ENCODE measurements at places on chromosomes 5 and 9. TPM values are rescaled to one million over a fixed set of nuclear protein-coding genes. Genes with fewer than 3 reads are reported as not detected.

F12 gene
- total RNA-seq = 12.9 TPM

DNA sequence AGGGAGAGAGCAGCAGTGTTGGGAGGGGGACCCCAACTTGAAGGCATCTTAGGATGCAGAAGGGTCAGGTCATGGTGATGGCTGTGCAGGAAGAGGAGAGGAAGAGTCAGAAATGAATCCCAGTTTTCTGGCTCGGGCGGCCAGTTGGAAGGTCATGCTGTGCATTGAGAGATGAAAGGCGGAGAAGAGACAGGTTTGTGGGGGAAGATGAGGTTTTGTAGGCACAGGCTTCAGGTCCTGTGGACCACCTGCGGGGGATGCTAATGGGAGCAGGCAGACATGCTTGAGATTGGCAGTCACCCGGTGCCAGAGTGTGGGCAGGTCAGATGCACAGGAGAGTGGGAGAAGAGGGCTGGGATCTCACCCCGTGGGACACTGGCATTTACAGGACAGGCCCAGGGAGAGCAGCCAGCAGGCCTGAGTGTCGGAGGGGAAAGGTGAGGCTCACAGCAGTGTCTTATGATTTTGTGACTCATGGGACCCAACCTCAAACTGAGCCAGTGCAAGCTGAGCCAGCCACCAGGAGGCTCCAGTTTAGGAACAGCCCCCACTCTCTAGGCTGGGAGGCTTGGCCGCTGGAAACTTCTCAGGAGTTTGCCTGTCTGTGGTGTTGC is 17.5 kb downstream of the STXBP1 start:
- no peak for DNase-seq

DNA sequence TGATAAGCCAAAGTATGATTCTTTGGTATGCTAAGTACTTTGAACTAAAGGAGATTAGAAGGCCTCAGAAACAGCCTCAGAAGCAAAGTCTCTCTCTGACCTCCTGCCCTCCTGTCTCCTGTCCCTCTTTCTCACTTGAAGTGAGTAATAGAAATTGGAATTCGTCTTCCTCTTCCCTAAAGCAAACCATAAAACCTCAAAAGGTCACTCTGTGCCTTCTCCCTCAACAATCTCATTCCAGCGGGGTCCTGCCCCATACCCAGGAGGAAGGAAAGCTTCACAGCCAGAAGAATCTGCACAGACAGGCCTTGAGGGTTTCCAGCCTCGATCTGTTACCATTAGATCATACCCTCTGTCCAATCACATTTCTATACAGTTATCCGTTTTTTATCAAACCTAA is 87.8 kb downstream of the HAPLN1 start:
- DNase-seq = peak; percentile 10

GRCh38 chr9:91746357-91746756 is 203.7 kb downstream of the ROR2 start:
- no peak for DNase-seq

GRCh38 chr5:7014611-7015010 is 301.4 kb downstream of the TENT4A start:
- DNase-seq = no peak

DNA sequence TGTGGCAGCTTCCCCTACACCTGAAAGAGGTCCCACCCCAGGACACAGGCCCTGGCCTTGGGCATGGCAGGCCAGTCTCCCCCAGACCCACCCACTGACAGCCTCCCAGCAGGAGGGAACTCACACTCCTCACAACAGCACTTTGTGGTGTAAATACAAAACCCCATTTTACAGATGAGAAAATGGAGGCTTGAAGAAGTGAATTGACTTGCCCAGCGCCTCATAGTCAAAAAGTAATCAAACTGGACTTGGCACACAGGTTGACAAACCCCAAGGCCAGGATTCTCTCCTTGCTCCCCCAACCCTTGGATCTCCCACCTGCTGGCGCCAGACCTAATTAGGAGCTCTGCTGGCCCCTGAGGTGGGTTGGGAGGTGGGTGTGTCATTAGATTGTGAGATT is 29.2 kb upstream of the NEK6 start:
- no peak for DNase-seq

- DNase-seq = no peak
Measured at GRCh38 chr5:82018462-82018861, 46.6 kb downstream of the ATG10 start.

CAPSL gene
- not detected for total RNA-seq

DNA sequence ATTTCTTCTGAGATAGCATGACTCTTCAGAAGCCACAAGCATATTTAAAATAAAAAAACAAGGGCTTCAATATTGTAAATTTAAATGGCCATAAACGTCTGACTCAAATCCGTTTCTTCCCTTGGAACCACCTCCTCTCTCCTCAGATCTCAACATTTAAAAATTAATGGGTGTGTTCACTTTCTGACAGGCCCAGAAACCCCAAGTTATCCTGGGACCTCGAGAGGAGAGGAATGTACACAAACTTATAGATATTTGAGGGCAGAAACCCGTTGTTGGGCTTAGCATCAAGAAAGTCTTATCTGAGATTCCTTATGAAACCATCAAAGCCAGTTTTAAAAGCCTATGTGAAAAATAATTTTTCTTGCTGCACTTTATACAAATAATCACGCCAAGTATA is 29.2 kb downstream of the MLLT3 start:
- DNase-seq = no peak

SLC46A2 gene
- total RNA-seq = not detected

DNA sequence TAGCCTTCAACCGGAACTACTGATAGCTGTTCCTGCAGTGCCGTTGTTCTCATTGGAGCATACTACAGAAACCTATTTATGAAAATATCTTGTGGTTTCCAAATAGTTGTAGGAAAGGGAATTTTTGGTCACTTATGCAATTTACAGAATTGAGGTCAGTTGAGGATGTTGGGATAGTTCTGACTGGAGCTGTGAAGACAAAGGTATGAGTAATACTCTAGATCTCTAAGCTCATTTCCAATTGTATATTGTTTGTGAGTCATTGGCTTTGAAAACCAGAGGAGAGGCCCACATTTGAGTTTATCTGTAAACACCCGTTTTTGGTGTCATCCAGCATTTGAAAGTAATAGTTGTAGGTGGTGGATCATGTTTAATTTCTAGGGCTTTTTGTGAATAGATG is 561.3 kb upstream of the WWC1 start:
- peak; percentile 70 for DNase-seq

LCN1 gene
- total RNA-seq = not detected

LHX3 gene
- total RNA-seq = not detected

DNA sequence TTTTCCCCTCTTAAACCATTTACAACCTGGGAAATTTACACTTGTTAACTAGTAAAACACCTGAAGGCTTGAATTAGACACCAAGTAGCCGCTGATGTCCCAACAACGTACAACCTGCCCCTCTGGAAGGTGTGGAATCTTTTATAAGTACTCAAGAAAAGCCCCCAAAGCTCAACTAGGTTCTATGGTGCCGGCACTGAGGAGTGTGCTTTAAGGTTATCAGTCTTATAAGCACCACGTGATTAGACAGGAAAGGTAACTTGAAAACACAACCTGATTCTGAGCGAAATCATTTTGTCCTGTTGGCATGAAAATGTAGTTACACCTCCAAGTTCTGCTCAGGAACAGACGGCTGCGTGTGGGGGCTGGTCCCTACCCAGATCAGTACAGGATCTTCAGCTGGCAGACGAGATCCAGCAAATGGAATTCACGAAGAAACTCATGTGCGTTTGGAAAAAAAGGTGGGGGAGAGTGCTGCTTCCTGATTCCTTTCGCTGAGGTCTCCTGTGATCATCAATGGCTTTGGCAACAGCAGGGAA is 195.5 kb downstream of the MEF2C start:
- DNase-seq = no peak

DNA sequence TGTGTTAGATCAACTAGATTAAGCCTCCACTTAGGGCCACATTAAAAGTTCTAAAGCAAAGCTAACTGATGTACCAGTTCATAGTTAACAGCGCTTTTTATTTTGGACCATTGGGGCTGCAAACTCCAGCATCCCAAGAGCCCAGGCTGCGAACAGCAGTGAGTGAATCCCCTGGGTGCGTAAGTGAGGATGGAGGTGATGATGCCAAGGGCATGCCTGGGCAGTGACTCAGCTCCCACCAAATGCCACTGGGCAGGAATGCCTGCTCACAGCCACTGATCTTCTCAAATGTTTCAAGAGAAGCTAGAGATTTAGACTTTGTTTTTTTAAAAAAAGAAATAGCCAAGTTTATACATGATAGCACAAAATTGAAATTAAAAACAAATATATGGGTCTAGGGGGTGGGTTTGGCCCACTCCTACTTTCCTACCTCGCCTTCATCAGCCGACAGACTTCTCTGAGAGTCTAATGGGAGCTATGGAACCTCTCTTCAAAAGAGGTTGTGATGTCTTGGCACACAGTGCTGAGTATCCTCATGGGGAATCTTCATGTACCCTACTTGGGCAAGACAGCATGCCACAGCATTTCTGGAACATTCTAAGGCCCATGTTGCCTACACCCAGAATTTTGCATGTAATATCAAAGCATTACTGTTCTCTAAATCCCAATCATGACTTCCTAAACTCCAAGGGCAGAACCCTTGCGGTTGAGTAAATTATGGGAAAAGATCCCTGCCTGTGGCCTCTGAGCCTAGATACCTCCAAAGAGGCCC is 398.1 kb downstream of the EBF1 start:
- no peak for DNase-seq

DNA sequence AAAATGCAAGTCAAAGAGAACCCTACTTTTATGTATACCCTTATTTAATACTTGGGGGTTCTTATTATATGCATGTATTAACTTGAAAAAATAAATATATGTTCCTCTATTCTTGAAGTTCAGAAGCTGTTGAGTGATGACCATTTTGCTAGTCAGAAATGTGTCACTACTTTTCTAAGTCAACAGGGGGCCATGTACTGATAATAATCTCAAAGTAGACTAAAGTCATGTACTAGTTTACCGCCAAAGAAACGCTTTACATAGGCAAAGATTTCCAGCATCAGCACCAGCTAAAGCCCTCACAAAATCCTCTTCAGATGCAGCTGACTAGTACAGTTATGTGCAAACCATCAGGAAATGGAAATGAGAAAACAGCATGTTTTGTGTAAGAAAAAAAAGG is 5.7 kb upstream of the BHMT start:
- no peak for DNase-seq

GRCh38 chr9:137304383-137305059 is 2.5 kb upstream of the NRARP start:
- no peak for DNase-seq

DNA sequence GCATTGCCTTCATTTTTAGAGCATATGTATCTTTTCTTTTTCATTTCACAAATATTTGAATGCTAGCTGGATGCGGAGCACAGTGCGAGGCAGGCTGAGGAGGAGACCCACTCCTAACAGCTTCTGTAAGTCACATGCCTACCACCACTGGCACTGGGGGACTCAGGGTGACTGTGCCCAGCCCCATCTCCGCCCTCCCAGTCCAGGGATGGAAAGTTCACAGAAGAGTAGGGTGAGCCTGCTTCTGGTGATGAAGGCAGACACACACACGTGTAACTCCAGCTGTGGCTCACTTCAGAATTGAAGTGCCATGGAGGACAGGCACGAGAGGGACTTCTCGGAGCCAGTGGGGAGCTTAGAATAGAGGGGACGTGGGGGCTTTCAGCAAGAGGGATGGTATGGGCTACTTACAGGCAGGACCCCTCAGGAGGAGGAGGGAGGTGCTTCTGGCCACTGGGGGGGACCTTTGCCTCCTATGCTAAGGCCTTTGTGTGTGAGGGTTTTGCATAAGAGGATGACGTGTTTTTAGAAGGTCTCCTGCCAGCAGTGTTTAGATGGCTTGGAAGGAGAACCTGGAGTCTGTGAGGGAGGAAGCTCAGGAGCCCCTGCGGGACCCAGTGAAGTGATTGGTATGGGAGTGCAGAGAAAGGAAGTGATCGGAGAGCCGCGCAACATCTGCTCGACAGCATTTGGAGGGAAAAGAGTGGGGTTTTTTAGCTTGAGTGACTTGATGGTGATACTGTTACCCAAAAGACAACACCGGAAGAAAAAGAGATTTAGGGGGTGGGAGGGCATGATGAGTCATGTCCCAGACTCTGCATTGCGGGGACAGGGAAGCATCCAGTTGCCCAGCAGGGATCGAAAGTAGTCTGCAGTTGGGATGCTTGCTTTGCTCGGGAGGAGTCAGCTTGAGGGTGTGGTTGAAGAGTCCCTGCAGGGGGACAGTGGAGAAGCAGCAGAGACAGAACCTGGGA is 163.5 kb upstream of the OTULINL start:
- no peak for DNase-seq

DNA sequence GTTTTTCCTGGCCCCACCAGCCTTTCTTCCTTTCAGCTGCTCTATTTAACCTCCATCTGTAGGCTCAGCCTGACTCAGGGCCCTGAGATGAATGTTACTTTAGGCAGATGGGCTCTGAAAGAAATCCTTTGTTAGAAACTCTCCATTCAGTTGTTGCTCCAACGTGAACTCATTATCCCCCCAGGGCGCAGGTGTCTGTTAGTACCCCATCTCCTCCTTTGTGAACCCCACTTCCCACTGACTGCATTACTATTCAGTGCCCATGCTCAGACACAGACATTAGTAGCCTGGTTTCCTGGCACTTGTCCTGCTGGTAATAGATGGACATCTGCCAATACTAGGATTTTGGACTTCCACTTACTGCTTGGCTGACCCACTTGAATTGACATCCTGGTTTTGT is 1271.6 kb downstream of the PTPRD start:
- no peak for DNase-seq

GRCh38 chr5:55600497-55601203 is 65.9 kb upstream of the PLPP1 start:
- no peak for DNase-seq
